ENCODE measurements at places on chromosomes 12 and 14.

GRCh38 chr14:79742142-79742541 lies 469.2 kb downstream of the DIO2 start:
- no peak for DNase-seq

DNA sequence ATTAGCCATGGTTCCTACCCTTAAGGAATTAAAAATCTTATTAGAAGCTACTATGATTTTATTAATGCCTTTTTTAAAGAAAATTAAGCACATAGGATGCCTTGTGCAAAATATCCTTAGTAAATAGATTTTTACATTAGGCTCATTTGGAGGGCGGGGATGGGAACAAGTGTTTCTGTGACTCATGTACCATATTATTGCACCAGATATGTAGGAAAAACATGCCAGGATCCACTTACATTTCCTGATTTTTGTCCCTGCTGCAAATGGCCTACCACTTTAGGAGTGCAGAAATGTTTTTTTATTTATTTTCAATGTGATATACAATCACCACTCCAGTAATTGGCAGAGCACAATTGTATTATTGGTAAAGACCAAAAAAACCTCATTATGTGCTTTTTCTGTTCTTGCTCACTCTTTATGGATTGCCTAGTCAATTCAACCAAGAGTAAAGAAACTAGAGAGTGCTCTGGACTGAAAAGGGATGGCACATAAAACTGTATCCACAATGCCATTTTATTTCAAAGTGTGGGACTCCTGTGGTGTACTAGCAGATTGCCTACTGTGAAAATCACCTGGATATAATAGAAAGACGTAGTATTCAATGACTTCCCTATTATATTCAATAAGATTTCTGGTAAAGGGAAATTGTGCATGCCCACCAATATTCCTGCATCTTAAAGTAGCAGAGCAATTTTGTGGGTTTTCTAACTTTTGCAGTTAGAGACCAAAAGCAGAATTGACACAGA lies 86.9 kb downstream of the ANO6 start:
- DNase-seq: no peak

DNA sequence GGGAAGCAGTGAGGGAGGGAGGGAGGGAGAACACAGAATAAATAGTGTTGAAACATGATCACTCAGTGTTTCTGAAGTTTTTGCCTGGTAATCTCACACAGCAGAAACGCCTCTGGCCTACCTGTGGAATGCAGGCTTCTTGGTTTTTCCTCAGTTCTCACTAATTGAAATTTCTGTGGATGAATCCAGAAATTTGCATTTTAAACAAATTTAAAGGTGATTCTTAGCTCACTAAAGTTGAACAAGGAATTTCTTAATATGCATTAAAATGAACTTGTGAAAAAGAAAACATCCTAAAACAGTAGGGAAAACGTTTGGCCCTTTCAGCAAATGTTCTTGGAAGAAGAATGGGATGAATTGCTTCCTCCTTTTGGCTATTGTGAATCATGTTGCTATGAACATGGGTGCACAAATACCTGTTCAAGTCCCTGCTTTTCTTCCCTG lies 1.4 kb downstream of the RNASE9 start:
- no peak for DNase-seq

DNA sequence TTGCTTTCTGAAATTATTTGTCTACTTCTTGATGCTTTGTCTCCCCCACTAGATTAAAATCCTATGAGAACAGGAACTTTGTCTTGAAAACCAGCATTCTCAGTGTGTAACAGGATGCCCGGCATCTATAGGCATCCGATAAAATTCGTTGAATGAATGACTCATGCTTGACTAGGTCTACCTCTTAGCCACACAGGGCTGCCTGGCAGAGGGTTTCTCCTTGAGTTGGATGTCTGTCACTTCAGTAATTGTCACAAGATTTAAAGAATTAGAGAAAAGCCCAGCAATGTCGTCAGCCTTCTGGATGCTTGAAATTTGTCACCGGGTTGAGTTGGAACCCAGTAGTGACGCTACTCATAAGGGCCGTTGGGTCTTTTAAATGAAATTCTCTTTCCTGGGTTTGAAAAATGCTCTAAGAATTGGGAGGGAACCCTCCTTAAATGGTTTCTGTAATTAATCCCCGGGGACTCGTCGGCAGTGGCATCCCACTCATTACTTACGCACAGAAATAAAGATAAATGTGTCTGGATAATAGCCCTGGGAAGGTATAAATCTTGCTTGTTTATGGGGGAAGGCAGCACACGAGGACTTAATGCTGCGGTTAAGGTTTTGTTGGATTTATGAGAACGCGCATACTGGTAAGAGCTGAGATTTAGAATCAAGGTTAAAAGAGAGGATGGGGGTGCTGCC lies 194.1 kb downstream of the AACS start:
- no peak for DNase-seq

DNA sequence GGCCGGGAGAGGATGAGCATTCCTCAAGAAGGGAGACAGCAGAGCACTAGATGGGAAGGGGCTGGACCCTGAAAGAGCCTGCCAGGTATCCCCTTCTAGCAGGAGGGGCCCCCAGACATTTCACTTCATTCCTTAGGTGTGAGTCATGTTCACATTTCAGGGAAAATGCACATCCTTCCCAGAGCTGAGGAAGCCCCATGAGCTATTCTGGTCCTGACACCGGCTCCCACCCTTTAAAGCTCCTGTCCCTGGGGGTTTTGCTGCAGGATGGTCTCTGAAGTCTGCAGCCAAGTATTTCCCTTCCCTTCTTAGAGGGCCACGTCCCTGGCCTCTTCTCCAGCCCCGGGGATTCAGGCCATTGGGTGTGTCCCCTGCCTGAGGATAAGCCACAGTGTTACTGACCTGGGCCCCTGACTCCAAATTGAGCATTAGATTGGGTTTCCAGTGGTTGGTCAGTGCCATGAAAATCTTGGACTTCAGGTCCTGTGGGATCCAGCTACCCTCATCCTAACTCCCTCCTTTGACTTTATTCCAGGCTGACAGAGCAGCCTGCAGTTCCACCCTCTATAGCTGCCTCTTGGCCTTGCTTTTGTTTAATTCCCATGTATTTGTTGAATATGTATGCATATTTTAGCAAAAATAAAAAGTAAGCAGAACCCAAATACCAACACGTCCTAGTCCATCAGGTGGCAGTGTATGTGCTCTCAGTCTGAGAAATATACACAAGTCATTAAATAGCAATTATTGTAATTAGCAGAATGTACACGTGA lies 267.1 kb downstream of the CACNA1C start:
- no peak for DNase-seq

GRCh38 chr12:67855103-67855502 lies 134.1 kb upstream of the IFNG-AS1 start:
- DNase-seq: no peak

- no peak for DNase-seq
Observed at GRCh38 chr12:119594772-119595445, 1.3 kb downstream of the TMEM233 start.

DNA sequence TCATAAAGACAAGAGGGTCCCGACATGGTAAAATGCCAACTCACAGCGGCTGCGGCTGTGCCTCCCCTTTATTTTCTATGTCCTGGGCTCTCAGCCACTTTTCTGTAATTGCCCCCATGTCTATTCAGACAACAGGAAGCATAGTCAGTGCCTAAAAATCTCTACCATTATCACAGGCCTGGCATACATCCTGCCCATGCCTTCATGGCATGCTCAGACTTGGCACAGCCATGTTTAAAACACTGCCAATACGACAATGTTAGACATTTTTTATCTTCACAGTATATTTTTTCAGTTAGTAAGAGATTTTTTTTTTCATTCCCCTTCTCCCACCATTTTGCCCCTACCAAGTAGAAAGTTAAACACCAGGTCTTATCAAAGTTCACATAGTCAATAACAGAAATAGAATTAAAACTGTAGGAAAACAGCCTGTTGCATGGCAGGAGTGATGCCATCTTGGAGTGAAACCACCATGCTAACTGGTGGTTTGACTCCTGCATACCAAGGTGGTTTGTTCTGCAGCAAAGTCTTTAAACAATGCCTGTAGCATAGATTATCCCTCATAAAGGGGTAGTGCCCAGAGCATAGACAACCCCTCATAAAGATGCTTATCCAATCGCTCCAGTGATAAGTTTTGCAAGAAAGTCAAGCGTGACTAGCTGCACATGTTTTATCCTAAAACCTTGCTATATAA lies 18.9 kb upstream of the CERS5 start:
- DNase-seq: no peak

GRCh38 chr12:122072031-122072970 lies 6.3 kb upstream of the MLXIP start:
- no peak for DNase-seq

DNA sequence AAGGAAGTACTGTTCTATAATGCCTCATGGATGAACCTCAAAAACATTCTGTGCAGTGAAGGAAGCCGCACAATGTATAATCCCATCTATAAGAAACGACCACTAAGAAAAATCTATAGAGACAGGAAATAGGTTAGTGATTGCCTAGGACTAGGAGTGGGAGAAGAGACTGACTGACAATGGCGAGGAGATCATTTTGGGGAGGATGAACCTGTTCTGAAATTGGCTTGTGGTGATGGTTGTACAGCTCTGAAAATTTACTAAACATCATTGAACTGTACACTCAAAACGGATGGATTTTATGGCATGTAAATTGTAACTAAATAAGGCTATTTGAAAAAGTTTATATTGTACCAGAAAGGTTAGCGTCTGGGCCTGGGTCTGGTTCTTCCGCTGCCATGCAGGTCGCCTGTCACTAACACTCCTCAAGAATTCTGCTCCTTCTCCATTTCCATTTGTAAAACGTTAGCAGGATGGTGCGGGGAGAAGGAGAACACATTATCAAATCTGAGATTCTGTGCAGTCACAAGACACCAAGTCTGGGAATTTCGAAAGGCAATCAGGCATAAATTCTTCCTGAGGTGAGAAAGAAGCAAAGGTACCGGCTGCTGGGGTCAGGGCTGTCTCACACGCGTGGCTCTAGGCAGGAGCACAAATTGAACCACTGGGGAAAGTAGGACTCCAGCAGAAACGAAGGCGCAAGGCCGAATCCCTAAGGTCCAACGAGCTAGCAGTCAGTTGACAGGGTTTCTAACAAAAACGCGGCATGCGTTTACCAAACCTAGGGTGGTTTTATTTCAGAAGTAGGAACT lies 845 bp upstream of the COCH start:
- DNase-seq: no peak

DNA sequence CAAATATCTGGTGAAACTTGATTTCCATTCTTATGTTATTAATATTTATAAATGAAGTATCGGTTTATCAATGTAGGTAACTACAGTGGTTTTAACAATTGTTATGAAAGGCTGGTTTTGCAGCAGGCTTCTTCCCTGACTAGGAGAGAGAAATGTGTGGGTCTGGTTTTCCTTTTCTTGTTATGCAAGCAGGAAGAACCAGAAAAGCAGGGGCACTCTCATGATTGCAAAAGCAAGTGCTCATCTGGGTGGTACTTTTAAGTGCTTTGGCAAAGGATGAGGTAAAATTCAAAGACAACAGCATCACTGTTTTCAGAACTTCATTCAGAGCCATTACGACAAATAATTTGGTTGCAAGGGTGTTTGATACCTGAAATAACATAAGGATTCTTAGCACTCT lies 105.6 kb downstream of the PTPRO start:
- no peak for DNase-seq

DNA sequence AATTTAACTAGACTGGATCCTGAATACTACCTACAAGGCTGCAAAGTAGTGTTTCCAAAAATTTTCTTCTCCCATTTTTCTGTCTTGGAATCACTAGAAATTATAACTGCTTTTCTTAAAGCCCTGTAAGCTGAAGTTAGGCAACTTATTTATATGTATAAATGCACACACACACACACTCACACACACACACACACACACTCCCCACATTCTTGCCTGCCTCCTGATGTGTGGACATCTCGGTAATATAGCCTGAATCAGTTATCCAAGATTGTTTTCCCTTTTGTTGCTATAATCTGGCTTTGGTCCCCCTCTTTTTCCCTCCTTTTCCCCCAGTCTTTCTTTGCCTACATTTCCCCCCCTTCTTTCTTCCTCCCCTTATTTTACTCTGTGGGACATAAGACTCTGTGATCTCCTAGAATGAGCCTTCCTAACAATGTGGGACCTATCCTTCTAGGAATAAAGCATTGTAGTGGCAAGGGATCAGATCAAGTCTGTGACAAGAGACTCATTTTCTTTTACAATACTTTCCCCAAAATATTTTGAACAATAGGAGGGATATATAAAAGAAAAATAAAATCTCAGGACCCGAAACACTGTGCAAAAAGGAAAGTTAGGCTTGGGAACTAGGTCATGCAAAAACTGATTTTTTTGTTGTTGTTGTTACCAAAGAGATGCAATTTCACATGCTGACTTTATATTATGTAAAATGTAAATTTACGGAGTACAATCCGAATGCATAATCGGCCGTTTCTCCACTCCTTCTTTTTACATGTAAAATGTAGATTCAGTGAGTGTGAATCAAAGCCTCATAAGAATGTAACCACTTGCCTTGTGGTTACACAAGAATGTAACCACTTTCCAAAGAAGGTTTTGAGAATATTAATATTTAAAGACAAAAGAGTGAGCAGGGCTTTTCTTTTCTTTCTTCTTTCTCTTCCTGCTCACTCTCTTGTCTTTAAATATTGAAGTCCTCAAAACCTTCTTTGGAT lies 26.3 kb upstream of the CD69 start:
- DNase-seq: no peak

GRCh38 chr12:19885093-19885812 lies 446.0 kb downstream of the AEBP2 start:
- no peak for DNase-seq

DNA sequence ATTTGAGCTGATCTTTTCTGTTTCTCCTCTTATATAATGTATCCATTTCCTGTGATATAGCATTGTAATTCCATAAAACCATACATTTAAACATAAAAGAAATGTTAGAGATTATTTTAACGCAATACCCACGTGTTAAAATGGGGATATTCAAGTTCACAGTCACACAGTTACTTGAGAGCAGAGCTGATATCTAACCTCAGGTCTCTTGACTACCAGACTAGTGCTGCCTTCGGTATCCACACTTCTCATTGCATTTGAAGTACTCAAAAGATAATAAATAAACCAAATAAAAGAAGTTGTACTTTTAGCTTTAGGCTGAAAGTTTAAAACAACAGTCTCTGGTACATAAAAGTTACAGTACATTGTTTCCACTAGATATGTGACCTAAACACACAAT lies 2.9 kb downstream of the CLECL1 start:
- no peak for DNase-seq

DNA sequence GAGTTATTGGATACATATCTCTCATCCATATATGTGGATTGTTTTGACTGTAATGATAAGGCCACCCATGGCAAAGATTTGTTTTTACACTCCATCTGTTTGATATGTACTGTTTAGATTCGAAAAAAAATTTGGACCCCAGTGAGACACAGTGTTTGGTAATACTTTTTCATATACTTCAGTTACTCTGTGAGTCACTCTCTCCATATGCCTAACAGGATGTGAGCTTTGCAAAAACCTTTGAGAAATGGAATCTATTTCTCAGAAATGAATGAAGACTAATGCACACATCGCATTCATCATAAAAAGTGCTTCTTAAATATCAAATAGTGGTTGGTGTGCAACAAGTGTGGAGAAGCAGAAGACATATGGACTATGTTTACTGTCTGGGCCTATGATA lies 781.5 kb downstream of the SLC6A15 start:
- no peak for DNase-seq
